Sigmoid colon (tissue), 7 donors: ENCODE measurements at places on chromosomes 7 and 10. TPM values are rescaled to one million over a fixed set of nuclear protein-coding genes. Genes with fewer than 3 reads are reported as not detected.

GRCh38 chr10:29408847-29409240, 120.0 kb downstream of the LYZL1 start:
- H3K4me3 ChIP-seq: peak overlapping the region; percentile 64
- peaks cover 42% of the 10 kb centered on the region for H3K4me1 ChIP-seq
- H3K27ac ChIP-seq: peak overlapping the region; percentile 89
- no peaks in the 10 kb centered on the region for H3K36me3 ChIP-seq

- H3K27me3 ChIP-seq: no peaks in the 10 kb centered on the region
- no peaks in the 10 kb centered on the region for H3K36me3 ChIP-seq
Observed at GRCh38 chr10:98285416-98285815, 17.4 kb upstream of the LOXL4 start.

Gene TUBB8
- total RNA-seq: not detected

DNA sequence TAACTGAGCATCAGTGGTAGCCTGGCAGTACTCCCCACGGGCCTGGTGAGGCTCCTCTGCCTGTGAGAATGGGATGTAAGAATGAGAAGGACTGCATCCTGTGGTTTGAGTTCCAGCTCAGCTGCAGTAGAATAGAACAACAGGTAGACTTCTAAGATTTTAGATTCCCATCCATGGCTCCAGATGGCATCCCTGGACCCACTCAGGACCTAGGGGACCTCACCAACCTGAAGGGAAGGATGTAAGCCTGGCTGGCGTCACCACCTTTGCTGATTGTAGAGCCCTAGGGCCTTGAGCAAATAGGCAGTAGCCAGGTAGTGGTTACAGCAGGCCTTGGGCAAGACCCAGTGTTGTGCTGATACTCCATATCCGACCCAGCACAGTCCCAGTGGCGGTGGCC, 9.6 kb upstream of the AOC1 start:
- no peak overlapping the region for H3K27ac ChIP-seq
- H3K4me3 ChIP-seq: no peak overlapping the region
- H3K27me3 ChIP-seq: no peaks in the 10 kb centered on the region
- no peaks in the 10 kb centered on the region for H3K4me1 ChIP-seq
- no peak for DNase-seq
